ENCODE measurements at places on chromosomes 16 and 17. TPM values are rescaled to one million over a fixed set of nuclear protein-coding genes. Genes with fewer than 3 reads are reported as not detected.
A peak's percentile ranks its signal among the peaks of the same experiment; 100 is the strongest.

- no peak for DNase-seq
- H3K4me3 ChIP-seq = no peak overlapping the region
- no peak overlapping the region for H3K27ac ChIP-seq
- H3K27me3 ChIP-seq = no peaks in the 10 kb centered on the region
- H3K36me3 ChIP-seq = no peaks in the 10 kb centered on the region
These were observed 279.3 kb downstream of the ZFHX3 start for GRCh38 chr16:72768591-72768990.

DNA sequence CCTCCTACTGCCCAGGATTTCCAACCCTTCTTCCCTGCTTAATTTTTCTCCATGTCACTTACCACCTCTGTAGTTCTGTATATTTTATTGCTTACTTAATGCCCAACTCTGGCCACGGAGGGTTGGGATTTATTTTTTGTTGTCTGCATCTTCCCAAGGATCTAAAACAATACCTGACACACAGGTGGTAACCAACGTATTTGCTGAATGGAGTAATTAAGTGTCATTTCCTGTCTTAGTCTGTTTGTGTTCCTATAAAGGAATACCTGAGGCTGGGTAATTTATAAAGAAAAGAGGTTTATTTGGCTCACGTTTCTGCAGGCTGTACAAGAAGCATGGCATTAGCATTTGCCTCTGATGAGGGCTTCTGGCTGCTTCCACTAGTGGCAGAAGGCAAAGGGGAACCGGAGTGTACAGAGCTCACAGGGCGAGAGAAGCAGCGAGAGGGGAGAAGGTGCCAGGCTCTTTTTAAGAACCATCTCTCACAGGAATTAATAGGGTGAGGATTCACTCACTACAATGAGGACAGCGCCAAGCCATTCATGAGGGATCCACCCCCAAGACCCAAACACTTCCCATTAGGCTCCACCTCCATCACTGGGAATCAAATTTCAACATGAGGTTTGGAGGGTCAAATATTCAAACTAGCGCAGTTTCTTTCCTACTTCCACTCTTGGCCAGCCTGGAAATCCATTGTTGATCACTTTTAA, 44.8 kb downstream of the ERN1 start:
- DNase-seq = no peak
- no peak overlapping the region for H3K4me3 ChIP-seq
- no peak overlapping the region for H3K27ac ChIP-seq
- H3K36me3 ChIP-seq = no peaks in the 10 kb centered on the region
- no peaks in the 10 kb centered on the region for H3K27me3 ChIP-seq

Gene TRIM16
- 13.2 TPM for total RNA-seq

- no peaks in the 10 kb centered on the region for H3K27me3 ChIP-seq
- H3K4me3 ChIP-seq = peak overlapping the region; percentile 96
- H3K27ac ChIP-seq = peak overlapping the region; percentile 84
- H3K4me1 ChIP-seq = peaks cover 39% of the 10 kb centered on the region
These were observed 762 bp downstream of the CDK12 start for GRCh38 chr17:39461926-39462569.

DNA sequence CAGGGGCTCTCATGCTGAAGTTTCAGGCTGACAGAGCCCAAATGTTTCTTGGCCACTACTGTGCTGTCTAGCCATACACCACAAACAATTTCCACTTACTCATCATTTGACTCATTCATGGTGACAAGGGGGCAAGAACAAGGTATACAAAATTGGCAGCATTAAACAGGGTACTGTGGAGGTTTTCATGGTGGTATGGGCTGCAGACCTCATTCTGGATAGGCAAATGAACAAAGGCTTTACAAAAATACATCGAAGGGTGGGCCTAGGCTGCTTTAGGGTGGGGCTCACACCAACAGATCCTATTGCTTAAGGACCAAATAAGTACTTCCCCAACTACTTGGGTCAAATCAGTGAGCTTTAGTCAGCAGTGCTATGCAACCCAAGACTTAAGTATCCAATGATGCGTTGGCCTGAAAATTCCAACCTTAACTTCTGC, 53.0 kb downstream of the N4BP1 start:
- H3K4me1 ChIP-seq = peaks cover 8% of the 10 kb centered on the region
- no peak overlapping the region for H3K4me3 ChIP-seq
- H3K27ac ChIP-seq = no peak overlapping the region
- DNase-seq = no peak
- peaks cover 21% of the 10 kb centered on the region for H3K36me3 ChIP-seq

Gene TAT
- not detected for total RNA-seq

GRCh38 chr17:79372470-79373238, 238.2 kb downstream of the RBFOX3 start:
- H3K36me3 ChIP-seq = no peaks in the 10 kb centered on the region
- no peak for DNase-seq
- H3K4me1 ChIP-seq = no peaks in the 10 kb centered on the region
- no peak overlapping the region for H3K27ac ChIP-seq

Gene VAT1L
- 5.8 TPM for total RNA-seq

DNA sequence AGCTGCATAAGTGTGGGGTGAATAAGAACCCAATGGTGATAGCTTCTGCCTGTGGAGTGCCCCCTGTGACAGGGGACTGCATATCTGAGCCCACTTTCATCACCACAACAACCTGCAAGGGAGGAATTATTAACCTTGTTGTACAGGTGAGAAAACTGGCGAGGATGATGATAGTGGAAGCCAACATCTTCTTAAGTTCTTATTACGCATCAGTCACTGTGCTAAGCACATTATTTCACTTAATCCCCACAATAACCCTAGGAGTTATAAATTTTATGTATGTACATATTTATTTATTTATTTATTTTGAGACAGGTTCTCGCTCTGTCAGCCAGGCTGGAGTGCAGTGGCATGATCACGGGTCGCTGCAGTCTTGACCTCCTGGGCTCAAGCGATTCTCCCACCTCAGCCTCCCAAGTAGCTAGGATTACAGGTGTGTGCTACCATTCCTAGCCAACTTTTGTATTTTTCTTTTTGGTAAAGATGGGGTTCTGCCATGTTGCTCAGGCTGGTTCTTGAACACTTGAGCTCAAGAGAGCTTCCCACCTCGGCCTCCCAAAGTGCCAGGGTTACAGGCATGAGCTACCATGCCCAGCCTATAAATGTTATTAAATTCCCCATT, 7.6 kb downstream of the PDILT start:
- no peak for DNase-seq
- H3K4me1 ChIP-seq = peaks cover 8% of the 10 kb centered on the region
- no peaks in the 10 kb centered on the region for H3K36me3 ChIP-seq
- H3K27ac ChIP-seq = no peak overlapping the region

Gene JUP
- 102 TPM for total RNA-seq

GRCh38 chr17:66625311-66625767, 209.6 kb upstream of the CACNG5 start:
- no peaks in the 10 kb centered on the region for H3K27me3 ChIP-seq
- H3K27ac ChIP-seq = no peak overlapping the region
- no peaks in the 10 kb centered on the region for H3K36me3 ChIP-seq
- peaks cover 20% of the 10 kb centered on the region for H3K4me1 ChIP-seq
- no peak overlapping the region for H3K4me3 ChIP-seq

DNA sequence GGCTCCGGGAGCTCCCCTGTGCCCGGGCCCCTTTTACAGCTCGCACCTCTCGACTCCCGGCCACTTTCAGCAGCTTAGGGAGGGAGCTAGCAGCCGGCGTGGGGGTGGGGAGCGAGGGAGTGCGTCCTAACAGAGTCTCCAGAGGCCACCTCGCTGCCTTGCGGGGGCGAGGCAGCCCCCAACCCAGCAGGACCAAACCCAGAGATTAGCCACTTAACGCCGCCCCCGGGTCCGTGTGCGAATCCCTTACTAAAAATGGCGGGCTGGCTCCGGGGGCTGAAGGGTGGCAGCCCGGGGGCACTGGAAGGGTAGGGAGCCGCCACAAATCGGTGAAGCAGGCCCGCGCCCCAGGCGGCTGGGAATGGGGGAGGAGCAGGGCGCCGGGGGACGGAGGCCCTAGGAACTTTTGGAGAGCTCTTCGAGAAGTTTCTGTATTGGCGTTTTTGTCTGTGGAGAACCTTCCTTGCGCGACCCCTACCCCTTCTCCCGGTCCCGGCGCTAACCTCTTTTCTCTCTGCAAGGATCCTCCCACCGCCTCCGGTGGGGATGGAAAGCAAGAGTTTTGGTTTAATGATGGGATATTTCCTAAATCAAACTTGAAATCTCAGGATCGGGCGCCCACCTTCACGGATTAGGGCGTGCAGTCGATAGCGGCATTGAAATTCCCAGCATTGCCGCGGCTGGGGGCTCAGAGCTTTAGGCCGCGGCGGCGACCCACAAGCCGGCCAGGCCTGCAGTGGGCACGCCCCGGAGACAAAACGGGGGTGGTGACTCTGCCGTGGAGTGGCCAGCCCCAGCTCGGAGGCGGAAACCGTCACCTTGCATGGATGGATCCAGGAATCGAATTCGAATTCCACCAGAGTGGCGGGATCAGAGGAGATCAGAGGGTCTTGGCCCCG, 793 bp upstream of the IRX3 start:
- H3K27me3 ChIP-seq = no peaks in the 10 kb centered on the region
- no peak overlapping the region for H3K4me3 ChIP-seq
- no peak overlapping the region for H3K27ac ChIP-seq
- no peaks in the 10 kb centered on the region for H3K4me1 ChIP-seq

GRCh38 chr17:37701496-37701898, 43.4 kb downstream of the HNF1B start:
- peak; percentile 86 for DNase-seq
- peak overlapping the region; percentile 37 for H3K4me3 ChIP-seq
- H3K36me3 ChIP-seq = no peaks in the 10 kb centered on the region
- H3K27ac ChIP-seq = no peak overlapping the region
- H3K27me3 ChIP-seq = no peaks in the 10 kb centered on the region

Gene TACO1
- total RNA-seq = 17.9 TPM

Gene PRKCA
- total RNA-seq = 4.3 TPM

Gene TMEM114
- not detected for total RNA-seq

Gene CD300H
- not detected for total RNA-seq

Gene RPH3AL
- total RNA-seq = 0.29 TPM

Gene C1QTNF8
- not detected for total RNA-seq

DNA sequence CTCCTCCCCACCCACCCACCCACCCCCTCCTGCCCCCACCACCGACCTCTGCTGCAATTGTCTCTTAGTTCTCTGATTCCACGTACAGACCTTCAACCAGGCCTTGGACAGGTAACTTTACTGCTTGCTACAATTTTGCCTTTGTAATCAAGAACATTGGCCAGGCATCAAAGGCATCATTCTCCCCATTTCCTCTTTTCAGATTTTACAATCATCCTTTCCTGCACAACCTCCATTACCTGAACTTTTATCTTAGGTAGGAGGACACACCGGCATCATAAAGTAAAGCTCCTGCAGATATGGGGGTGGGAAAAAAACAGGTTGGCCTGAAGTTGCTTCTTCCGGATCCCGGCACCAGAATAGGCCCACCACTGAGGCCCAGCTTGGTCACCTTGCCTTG, 25.7 kb upstream of the SUPT4H1 start:
- no peaks in the 10 kb centered on the region for H3K36me3 ChIP-seq
- H3K4me1 ChIP-seq = peaks cover 8% of the 10 kb centered on the region
- DNase-seq = no peak
- no peak overlapping the region for H3K4me3 ChIP-seq

Gene SOST
- total RNA-seq = not detected

DNA sequence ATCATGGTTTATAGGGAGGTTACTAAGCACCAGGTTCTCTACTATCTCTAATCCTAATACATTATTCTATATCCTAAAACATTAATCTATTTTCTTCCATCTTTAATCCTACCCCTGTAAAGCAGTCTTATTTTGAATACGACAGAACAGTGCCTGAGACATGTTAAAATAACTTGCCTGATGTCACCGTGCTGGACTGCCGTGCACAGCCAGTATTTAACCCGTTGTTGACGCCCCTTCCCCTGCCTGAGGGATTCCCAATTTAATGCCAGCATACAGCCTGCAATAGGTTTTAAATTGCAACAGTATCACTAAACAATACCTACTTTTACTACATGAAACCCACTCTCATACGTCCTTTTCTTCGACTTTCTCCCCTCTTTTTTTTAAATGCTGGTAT, 133.3 kb downstream of the PARN start:
- DNase-seq = no peak
- peaks cover 35% of the 10 kb centered on the region for H3K4me1 ChIP-seq
- no peak overlapping the region for H3K4me3 ChIP-seq

- H3K36me3 ChIP-seq = no peaks in the 10 kb centered on the region
- no peak overlapping the region for H3K27ac ChIP-seq
- DNase-seq = no peak
- H3K27me3 ChIP-seq = no peaks in the 10 kb centered on the region
- no peaks in the 10 kb centered on the region for H3K4me1 ChIP-seq
These were observed 243.3 kb downstream of the KATNIP start for GRCh38 chr16:27793249-27793622.

DNA sequence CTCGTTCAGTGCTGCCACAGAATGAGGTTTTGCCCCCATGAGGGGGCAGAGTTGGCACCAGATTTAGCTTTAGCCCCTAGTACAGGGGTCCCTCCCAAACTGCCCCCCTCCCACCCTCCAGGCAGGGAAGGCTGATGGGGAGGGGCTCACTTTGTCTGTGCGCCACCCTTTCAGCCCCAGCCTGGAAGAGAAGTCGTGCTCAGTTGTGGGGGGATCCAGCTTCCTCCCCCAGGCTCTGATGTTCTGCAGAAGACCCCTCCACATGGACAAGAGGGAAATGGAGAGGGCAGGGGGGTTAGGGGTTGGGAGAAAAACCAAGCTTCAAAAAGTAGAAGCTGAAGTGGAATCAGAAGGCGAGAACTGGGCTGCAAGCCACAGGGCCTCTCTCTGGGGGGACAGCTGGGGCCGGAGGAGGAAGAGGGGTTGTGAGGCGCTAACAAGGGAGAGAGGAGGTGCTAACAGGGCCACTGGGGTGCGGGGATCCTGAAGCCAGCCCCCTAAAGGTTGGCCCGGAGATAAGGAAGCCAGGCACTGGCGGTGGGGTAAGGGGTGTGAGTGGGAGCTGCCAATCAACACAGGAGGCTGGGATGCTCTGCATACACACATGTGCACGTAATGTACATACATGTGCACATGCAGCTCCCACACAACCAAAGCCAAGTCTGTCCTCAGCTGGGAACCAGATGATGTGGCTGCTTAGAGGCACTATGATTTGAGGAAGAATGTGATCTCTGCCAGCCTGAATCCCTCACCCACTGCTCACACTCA, 7.0 kb upstream of the TMEM92 start:
- no peak overlapping the region for H3K4me3 ChIP-seq
- no peaks in the 10 kb centered on the region for H3K36me3 ChIP-seq
- no peaks in the 10 kb centered on the region for H3K27me3 ChIP-seq
- no peak for DNase-seq

DNA sequence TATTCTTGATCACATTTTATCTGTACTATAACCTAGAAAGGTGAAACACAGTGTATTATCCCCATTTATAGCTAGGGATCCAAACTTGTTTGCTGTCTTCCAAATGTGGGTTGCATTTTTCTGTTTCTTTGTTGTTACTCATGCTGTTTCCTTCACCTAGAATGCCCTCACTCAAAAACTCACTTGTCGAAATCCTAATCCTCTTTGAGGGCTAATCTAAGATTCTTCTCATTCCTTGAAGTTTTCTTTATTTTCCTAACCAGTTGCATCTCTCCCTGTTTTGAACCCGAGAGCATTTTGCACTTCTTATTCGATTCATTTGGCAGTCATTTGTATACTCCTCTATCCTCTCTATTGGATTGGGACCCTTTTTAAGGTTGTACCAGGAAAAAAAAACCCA, 9.6 kb downstream of the CALCOCO2 start:
- H3K4me1 ChIP-seq = peaks cover 13% of the 10 kb centered on the region
- DNase-seq = no peak
- no peak overlapping the region for H3K27ac ChIP-seq
- H3K4me3 ChIP-seq = no peak overlapping the region
- H3K36me3 ChIP-seq = peaks cover 5% of the 10 kb centered on the region

Gene MPV17L
- not detected for total RNA-seq

GRCh38 chr17:63762161-63763078, 11.0 kb downstream of the CCDC47 start:
- DNase-seq = no peak
- H3K27ac ChIP-seq = no peak overlapping the region
- H3K36me3 ChIP-seq = peaks cover 66% of the 10 kb centered on the region
- H3K4me3 ChIP-seq = no peak overlapping the region

All from Karpas-422 (cell line).